H4 (cell line): ENCODE measurements at places on chromosomes 1 and 21. TPM values are rescaled to one million over a fixed set of nuclear protein-coding genes. Genes with fewer than 3 reads are reported as not detected.

RHBDL2 gene
- not detected in 2 replicates for total RNA-seq

DNA sequence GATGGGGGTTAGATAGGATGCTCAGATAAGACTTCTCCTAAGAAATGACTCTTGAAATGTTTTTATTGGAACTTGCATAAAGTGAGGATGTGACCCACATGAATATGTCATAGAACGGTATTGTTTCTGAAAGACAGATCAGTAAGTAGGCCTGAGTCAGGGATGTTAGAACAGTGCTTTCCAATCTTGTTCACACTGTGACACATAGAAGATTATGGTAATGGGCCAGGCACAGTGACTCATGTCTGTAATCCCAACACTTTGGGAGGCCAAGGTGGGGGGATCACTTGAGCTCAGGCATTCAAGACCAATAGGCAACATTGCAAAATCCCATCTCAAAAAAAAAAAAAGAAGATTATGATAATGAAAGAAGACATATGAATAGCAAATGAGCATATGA, 32.9 kb downstream of the FMO4 start:
- DNase-seq = no peak

DNA sequence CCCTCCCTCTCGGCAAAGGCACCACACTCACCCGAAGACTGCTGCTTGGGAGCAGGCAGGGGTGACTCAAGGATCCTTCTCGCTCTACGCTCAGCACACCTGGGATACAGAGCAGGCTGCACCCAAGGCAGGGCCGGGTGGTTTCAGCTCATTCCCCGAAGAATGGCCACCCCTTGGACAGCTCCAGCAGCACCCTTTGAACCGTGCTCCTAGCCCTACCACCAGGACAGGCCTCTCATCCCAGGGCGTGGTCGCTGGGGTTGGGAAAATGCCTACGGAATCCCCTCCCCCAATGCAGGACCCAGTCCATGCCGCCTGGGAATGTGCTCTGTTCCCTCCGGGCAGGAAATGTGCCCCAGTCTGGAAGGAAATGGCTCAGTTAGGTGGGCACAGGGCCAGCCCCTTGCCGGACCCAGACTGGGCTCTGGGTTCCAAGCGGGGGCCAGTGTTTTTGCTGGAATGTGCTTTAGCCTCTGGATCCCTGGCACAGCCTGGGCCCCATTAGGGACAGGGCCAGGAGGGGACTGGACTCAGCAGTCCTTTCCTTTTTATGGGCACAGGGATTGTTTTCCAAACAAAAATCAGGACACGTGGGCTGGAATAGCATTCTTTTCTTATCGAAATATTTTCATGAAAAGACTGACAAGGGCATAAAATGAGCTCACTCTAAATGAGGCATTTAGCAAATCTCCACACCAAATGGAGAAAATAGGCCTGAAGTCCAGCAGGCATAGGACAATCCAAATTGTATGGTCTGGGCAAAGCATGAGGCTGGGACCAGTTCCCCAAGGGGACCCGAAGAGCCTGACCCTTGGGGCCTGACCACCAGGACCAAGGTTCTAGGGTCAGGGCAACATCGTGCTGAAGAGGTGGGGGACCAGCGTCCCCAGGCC, 7.3 kb downstream of the TMEM82 start:
- no peak for DNase-seq

DNA sequence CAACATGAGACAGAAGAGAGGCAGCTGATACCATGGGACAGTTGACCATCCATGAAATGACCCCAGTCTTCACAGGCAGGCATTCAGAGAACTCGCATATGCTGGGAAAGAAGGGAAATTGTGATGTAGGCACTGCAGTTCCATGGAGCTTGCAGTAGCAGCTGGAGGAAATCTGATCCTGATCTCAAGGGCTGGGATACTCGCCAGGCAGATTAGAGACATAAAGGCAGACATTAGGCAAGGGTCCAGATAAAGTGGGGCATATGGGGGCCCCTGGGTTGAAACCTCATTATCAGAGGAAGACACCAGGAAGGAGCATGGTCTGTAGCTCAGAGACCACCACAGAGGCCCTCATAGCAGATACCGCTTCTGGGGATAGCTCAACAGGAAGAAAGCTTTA, 48.7 kb upstream of the TNR start:
- DNase-seq = no peak
